Activated effector memory CD4-positive, alpha-beta T cell treated with Interleukin-2 at 50 U/mL for 16 hours (primary cell): ENCODE measurements at places on chromosomes 12 and 14.
A peak's percentile ranks its signal among the peaks of the same experiment; 100 is the strongest.

DNA sequence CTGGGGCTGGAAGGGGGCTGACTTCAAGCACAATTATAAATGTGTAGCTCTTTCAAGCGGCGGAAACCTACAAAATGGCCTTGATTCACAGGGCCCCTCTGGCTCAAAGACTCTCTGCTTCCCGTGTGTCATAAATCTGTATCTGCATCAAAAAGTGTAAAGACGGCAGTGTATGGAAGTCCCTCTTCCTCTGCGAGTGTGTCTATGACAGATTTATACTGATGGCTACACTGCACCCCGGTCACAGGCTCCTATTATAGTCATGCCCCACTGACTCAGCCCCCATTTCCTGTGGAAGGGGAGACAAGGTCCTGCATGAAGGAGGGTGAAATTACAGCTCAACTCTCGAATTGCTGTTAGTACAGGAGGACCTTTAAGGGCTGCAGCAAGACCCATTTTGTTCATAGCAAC, 68.6 kb downstream of the HMGA2 start:
- no peak for DNase-seq

GRCh38 chr14:71726580-71727021, 205.6 kb upstream of the RGS6 start:
- DNase-seq = no peak

GRCh38 chr12:67572492-67572891, 76.1 kb upstream of the DYRK2 start:
- no peak for DNase-seq

- DNase-seq = no peak
Observed at GRCh38 chr12:45582536-45582935, 147.0 kb upstream of the ARID2 start.

- no peak for DNase-seq
Observed at GRCh38 chr12:79200176-79200575, 335.6 kb downstream of the SYT1 start.

DNA sequence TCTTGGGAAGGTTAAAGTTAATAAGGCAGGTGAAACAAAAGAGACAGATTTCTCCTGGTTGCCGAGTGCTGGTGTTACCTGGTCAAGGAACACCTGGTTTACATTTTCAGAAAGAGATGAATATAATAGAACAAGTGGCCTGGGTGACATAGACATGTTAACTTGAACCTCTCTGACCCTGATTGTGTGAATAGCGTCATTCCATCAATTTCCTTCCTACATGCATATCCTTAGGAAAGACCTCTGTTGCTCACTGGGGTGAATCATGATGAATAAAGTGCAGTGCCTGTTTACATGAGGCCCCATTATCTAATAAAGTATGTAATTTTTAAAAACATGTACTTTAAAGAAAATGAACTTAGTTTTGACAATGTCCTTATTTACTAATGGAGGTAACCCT, 1822.9 kb upstream of the FLRT2 start:
- DNase-seq = no peak

GRCh38 chr14:91614187-91614586, 104.1 kb upstream of the PPP4R3A start:
- no peak for DNase-seq

- DNase-seq = no peak
Observed at GRCh38 chr14:22908601-22909000, 10.3 kb downstream of the RBM23 start.

- peak; percentile 31 for DNase-seq
Observed at GRCh38 chr12:53738406-53739213, 11.4 kb upstream of the CALCOCO1 start.

- DNase-seq = peak; percentile 18
Observed at GRCh38 chr14:68628605-68629310, 164.1 kb downstream of the ZFP36L1 start.

DNA sequence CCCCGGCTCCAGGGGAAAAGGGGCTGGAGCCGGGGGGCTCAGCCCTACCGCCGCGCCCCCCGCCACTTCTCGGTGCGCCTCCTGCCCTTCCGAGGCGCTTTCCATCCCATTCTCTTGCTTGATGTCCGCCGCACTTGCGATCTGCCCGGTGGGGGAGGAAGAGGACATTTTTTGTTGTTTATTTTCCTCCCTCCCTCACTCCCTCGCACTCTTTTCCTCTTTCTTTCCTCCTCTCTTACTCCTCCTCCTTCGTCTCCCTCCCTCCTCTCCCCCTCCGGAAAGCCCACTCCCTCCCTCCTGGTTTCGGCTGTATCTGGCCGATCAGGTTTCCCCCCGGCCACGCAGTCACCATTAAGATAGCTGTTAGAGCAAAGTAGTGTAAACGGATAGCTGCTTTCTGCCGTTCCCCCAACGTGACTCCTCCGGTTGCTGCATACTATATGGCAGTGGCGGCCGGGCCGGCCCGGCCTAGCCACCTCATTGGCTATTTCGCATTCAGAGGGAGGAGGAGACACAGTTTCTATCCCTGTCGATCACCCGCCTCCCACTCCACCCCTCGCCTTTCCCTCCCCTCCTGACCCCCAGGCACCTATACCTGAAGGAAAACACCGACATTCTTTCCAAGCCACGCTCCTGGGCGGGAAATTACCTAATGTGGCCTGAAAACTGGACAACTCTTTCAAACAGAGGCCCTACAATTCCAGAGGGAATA, at the start of gene SIX4:
Gene SIX4 (minus strand): TSS at position 445 of the 712 bp plus-strand sequence. CDS start 277 bp downstream, at position 168.
- DNase-seq = no peak

GRCh38 chr14:61934385-61934784, 172.2 kb downstream of the SNAPC1 start:
- DNase-seq = no peak

DNA sequence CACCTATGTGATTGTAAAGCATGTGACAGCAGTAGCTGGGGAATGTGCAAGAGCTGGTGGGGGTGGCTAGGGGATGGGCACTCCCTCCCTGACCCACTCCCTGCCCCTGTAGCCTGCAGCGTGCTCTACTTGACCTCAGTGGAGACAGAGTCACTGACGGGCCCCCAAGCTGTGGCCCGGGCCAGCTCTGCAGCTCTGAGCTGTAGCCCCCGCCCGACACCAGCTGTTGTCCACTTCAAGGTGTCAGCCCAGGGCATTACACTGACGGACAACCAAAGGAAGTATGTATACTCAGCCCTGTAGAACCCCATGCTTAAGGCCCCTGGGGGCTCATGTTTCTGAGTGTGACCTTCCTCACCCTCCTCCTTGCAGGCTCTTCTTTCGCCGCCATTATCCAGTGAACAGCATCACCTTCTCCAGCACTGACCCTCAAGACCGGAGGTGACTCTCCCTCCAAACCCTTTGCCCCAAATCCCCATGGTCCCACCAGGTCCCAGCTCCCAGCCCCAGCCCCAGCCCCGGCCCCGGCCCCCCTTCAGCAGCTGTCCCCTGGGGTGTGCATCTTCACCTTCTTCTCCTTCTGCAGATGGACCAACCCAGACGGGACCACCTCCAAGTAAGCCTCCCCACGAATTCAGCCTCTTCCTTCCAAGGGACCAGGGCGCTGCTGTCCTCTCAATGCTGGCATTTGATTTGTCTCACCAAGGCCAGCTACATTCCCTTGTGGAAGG, 13.3 kb downstream of the TNS2 start:
- no peak for DNase-seq
